ENCODE measurements at places on chromosomes 16 and 17.

GRCh38 chr16:49622421-49623402, 233.2 kb downstream of the ZNF423 start:
- no peak for DNase-seq

- no peak for DNase-seq
These were observed 86.2 kb upstream of the CBX4 start for GRCh38 chr17:79925242-79925957.

- DNase-seq, result no peak
These were observed 850 bp downstream of the GINS3 start for GRCh38 chr16:58393138-58393504.

- no peak for DNase-seq
These were observed 35.6 kb upstream of the ENDOV start for GRCh38 chr17:80379348-80379747.

DNA sequence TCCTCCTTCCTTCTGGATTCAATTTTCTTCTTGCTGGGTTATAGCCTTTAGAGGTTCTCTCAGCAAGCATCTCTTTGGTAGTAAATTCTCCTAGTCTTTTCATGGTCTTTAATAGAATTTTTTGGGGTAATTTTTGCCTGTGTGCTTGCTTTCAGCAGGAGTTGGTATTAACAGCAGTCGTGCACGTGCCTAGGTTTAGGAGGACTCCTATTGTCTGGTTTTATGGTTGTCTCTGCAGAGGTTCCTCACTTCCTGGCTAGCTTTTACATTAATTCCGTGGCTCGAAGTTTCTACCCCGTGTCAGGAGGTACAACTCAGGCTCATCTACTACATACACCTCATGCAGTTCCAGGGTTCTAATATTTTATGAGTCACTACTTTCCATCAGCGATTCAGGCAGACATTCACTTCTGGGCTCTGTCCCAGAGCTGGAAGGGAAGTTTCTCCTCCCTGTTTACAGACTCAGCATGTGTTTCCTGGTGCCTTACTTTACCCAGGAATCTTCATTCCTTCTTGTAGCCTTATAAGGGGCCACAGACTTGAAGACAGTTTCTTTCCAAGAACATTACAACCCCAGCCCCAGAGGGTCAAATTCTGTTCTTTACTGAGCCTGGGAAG, 643.6 kb downstream of the HS3ST4 start:
- no peak for DNase-seq

- no peak for DNase-seq
These were observed 151.1 kb upstream of the GSE1 start for GRCh38 chr16:85461814-85462713.
